ENCODE measurements at places on chromosomes 7 and 10.
A peak's percentile ranks its signal among the peaks of the same experiment; 100 is the strongest.

- DNase-seq = no peak
These were observed 1.7 kb downstream of the VPS37D start for GRCh38 chr7:73669288-73669701.

GRCh38 chr7:69110450-69111050 lies 487.7 kb upstream of the AUTS2 start:
- no peak for DNase-seq

GRCh38 chr10:112148331-112148730 lies 35.2 kb downstream of the GPAM start:
- DNase-seq = no peak

- no peak for DNase-seq
These were observed 56.7 kb upstream of the ELN start for GRCh38 chr7:73971322-73971703.

GRCh38 chr10:86524225-86524962 lies 2.8 kb upstream of the WAPL start:
- DNase-seq = no peak

DNA sequence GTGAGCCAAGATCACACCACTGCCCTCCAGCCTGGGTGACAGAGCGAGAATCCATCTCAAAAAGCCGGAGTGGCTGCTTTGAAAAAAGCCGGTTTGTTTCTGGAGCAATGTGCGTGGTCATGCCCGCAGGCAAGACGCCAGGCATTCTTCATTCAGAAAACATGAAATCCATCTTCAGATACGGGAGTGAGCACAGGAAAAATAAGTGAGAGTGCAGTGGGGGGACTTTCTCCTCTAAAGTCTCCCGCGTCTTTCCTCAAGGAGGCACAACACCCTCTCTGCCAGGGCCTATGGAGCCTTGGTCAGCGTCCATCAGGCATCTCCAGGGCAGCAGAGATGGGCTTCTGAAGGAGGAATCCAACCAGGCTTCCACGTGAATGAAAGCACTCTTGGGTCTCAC lies 62.3 kb upstream of the DGKI start:
- no peak for DNase-seq

DNA sequence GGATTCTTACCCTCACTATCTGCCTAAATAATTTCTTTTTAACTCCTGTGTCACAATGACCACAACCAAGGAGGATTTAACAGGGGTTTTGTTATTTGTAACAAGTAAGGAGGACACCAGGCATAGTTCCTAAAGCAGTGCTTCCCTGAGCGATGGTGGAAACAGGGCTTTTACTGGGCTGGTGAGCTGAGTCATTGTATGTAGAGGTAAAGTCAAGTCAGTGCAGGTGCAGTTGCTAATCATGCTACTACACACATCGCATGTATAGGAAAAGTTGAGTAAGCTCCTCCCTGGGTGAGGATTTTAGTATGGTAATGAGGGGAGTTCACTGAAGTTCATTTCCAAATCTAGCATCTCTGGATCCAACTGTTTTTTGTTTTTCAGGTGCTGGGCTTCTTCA lies 22.9 kb upstream of the ABCA13 start:
- no peak for DNase-seq

DNA sequence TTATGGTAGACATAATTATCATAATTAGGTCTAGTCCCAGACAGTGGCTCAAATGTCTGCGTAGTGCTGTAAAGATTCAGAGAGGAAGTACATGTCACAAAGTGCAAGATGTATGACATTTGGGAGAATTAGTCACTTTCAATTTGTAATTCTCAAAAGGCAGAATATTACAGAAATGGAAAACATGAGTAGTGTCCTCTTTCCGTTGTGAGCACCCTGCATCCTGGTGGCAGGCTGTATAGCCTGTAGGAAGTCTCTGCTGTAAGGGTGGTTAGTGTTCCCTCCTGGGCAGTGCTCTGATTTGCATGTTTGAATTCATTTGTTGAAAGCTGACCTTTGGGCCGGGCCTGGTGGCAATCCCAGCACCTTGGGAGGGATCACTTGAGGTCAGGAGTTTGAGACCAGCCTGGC lies 17.0 kb downstream of the CDK14 start:
- no peak for DNase-seq

DNA sequence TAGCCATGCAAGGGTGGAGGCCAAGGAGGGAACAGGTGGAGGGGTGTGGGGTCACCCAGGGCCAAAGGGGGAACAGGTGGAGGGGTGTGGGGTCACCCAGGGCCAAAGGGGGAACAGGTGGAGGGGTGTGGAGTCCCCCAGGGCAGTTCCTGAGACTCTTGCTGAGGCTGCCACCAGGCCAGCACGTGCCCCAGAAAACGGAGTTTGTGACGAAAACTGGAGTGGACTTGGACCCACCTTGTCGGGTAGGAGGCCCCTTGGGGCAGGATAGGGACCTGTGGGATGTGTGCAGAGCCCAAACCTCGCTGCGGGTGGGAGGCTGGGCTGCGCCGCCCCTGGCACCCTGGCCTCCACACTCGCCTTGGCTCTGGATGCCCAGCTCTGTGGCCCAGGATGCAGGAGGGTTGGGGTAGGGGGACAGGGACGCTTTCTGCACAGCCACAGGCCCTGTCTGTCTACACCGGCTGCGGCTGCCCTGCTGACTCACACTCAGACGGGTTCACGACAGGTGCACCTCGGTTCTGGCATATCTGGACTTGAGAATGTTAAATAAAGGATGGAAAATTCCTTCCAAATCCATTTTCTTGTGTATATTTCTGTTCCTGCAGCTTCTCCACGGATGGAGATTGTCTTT lies 562 bp upstream of the ADGRA1 start:
- DNase-seq = no peak

DNA sequence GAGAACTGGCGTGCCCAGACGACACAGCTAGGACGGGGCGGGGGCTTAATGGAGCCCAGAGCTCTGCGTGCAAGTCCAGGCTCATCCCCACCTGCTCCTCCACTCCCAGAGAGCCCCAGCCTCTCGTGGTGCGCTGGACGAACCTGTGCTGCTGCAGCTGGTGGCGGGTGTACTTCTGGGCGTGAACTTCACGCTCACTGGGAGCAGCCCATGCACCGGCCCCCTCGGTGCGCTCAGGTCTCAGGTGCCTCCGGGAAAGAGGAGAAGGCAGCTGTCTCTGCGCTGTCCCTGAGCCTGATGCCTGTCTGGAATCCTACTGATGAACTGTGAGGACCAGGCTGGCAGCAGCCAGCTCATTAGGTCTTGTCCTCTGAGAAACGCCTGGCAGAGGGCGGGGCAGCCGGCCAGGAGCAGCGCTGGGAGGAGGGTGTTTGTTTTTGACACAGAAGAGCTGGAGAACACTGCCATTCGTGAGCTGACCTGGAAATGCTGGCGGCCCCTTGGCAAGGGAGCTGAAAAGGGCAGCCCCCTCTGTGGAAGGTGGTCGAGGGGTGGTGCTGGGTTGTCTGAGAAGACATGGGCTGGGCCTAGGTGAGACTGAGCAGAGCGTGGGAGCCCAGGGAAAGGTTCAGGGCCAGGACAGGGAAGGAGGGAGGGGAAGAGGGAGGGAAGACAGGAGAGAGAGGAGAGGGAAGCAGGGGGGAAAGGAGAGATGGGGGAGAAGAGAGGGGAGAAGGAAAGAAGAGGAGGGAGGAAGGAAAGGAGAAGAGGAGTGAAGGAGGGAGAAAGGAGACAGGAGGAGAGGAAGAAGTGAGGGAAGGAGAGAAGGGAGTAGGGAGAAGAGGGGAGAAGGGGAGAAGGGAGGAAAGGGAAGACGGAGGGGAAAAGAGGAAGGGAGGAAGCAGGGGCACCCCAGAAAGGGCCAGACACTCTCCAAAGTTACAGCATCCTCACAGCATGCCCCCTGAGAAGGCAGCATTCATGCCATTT lies 53.5 kb upstream of the TNS3 start:
- no peak for DNase-seq

DNA sequence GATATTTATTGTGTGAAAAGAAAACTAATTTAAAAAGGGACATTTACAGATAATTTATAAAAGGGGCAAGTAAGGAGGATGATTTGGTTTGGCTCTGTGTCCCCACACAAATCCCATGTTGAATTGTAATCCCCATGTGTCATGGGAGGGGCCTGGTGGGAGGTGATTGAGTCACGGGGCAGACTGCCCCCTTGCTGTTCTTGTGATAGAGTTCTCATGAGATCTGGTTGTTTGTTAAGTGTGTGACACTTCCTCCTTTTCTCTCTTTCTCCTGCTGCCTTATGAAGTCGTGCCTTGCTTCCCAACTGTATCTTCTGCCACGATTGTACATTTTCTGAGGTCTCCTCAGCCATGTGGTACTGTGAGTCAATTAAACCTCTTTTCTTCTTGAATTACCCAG lies 171.0 kb upstream of the SEMA3E start:
- DNase-seq = no peak

GRCh38 chr7:114759347-114760062 lies 162.4 kb upstream of the MDFIC start:
- no peak for DNase-seq

- no peak for DNase-seq
These were observed 98.1 kb downstream of the SDHAF3 start for GRCh38 chr7:97215556-97215955.

- DNase-seq = no peak
These were observed 22.7 kb downstream of the HKDC1 start for GRCh38 chr10:69242852-69243212.

GRCh38 chr10:70596860-70597809 lies 5.4 kb downstream of the PRF1 start:
- no peak for DNase-seq

- DNase-seq = no peak
These were observed 66.5 kb downstream of the EPDR1 start for GRCh38 chr7:37986908-37987330.

- no peak for DNase-seq
These were observed 81.5 kb downstream of the FRMPD2 start for GRCh38 chr10:48192881-48193450.

DNA sequence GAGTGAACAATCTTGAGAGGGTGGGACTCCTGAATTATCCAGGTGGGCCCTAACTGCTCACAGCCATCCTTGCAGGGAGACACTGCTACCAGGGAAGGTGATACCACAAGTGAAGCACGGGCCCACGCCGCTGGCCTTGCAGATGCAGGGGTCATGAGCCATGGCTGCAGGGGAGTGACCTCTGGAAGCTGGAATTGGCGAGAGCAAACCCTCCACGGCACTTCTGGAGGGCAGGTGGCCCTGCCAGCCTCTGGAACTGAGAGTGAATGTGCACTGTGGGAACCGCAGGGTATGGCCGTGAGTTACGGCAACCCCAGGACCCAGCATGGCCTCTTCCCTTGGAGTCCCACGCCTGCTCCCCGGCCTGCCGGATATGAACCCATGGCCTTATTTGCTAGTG lies 37.5 kb downstream of the STK32C start:
- no peak for DNase-seq

- DNase-seq = no peak
These were observed 12.9 kb upstream of the GRID2IP start for GRCh38 chr7:6563936-6564770.

DNA sequence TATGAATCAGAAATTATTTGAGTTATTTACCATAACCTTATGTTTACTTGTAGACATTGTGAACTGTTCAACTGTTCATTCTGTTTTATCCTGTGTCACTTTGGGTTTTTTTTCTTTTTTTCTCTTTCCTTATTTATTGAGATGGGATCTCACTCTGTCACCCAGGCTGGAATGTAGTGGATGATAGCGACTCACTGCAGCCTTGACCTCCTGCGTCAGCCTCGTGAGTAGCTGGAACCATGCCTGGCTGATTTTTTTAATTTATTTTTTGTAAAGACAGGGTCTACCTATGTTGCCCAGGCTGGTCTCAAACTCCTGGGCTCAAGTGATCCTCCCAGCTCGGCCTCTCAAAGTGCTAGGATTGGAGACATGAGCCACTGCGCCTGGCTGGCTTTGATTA lies 97.1 kb downstream of the CSTF2T start:
- no peak for DNase-seq

GRCh38 chr10:132609211-132609610 lies 71.6 kb downstream of the INPP5A start:
- no peak for DNase-seq

GRCh38 chr10:116270771-116271592 lies 2.0 kb downstream of the GFRA1 start:
- no peak for DNase-seq

- DNase-seq = no peak
These were observed 633.4 kb downstream of the PARD3 start for GRCh38 chr10:34181553-34182300.

GRCh38 chr10:26291721-26292480 lies 75.3 kb downstream of the GAD2 start:
- DNase-seq = no peak

DNA sequence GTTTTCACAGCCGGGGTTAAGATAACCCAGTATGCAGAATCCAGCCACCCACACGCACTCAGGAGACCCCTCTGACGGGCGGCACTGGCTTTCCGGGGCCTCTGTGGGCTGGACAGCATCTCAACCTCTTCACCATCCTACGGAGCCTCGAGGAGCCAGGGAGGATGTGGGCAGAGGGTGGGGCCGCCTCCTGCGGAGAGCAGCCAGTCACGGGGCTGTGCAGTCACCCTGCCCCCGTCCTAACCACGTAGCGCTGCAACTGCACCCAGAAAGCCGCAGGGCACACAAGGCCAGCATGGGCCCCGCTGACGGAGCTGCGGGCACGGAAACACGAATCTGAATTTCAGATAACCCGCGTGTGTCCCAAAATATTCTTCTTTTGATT lies 270.3 kb downstream of the ELFN1 start:
- DNase-seq = peak; percentile 80

- no peak for DNase-seq
These were observed 84.8 kb downstream of the PLXNA4 start for GRCh38 chr7:132491391-132491945.

DNA sequence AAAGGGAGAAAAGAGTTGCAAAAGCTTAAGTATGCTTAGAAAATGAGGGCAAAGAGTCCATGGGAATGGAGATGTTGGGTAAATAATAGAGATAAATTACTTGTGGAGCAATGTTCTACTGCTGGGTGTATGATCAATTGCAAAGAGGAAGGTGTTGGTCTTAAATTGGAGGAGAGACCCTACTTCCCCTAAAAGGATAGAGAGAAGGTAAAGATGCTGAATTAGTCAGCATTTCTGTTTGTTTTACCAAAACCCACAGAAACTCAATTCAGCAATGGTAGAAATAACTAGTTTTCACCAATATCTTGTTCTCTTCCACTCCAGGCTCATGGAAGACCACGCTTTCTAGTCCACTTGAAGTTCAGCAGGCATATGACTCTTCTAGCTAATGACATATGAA lies 32.1 kb downstream of the ASB4 start:
- DNase-seq = no peak

DNA sequence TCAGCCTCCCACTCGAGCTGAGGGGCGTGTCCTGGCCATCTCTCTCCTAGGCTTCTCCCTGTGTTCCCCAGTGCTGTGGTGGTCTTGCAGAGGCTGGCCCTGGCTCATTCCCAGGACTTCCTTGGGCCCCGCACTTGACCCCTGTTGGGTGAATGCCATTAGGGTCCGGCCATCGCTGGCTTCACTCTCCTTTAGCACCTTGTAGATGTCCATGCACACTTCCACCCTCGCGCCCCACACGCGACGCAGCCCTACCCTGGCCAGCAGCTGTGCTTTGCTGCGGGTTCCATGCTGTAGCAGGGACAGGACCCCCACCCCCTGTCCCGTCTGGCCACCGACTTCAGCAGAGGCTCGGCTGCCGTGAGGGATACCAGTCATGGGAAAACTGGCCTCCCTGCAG lies 46.3 kb downstream of the PITRM1 start:
- DNase-seq = no peak

Data from stimulated activated CD4-positive, alpha-beta T cell treated with anti-CD3 and anti-CD28 coated beads, Interleukin-4, amount 100 ng/mL, for 1 hour (primary cell).